H9 (cell line): ENCODE measurements at places on chromosomes 6 and 20. TPM values are rescaled to one million over a fixed set of nuclear protein-coding genes. Genes with fewer than 3 reads are reported as not detected.
A peak's percentile ranks its signal among the peaks of the same experiment; 100 is the strongest.

DNA sequence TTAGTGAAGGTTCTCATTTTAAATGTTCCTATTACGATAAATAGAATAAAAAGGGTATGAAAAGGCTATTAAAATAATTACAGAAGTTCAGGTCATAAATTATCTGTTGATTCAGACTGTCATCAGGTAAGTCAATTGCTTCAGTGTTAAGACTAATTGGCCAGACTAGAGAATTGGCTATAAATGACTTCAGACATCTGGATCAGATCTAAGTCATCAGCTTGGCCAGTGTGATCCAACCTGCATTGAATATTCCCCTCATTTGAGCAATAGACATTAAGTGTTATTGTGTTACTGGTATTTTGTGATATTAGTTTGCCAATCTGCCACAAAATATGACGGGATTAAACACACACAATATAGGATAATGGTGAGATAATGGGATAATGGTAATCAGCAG lies 377.6 kb upstream of the CITED2 start:
- DNase-seq = no peak

DNA sequence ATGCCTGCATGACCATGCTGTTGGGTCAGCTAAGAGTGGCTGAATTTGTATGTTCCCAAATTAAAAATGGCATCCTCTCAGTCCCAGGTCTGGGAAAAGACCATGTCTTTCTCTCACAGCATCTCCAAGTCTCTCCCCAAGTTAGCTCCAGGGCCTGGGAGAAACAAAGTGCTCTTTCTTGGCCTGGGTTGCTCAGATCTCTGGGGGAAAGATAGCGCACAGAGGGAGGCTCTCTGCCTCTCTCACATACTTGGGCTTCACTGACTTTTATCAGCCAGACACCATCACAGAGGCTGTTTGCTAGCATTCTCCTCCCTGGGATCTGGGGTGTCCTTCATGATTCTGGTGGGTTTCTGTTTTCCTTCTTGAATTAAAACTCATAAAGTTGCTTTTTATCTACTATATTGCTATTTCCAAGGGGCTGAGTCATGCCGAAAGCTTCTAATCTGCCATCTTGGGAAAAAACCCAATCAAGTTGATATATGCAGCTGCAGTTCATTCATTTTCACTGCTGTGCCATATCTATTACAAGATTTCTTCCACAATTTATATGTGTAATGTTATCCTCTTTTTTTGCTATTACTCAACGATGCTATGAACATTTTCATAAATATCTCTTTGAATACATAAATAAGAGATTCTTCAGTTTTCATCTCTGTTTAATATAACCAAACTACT lies 190.2 kb downstream of the MOXD1 start:
- DNase-seq = no peak

DNA sequence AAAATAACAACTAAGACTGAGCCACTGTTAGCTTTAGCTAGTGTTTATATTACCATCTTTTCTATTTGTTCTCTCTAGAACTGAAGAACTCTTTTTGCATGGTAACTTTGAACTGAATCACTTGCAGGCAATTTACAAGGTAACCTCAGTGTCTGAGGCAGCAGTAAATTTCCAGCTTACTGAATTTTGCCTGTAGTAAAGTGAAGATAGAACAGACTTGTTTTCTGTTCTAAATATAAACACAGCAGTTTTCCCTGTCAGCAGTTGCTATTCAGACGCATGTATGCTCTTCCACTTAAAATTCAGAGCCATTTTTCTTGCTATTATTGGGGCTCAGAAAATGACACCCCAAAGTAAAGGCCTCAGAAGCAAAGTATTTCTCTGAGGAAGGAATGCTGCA lies 974.0 kb upstream of the GJE1 start:
- no peak for DNase-seq

DNA sequence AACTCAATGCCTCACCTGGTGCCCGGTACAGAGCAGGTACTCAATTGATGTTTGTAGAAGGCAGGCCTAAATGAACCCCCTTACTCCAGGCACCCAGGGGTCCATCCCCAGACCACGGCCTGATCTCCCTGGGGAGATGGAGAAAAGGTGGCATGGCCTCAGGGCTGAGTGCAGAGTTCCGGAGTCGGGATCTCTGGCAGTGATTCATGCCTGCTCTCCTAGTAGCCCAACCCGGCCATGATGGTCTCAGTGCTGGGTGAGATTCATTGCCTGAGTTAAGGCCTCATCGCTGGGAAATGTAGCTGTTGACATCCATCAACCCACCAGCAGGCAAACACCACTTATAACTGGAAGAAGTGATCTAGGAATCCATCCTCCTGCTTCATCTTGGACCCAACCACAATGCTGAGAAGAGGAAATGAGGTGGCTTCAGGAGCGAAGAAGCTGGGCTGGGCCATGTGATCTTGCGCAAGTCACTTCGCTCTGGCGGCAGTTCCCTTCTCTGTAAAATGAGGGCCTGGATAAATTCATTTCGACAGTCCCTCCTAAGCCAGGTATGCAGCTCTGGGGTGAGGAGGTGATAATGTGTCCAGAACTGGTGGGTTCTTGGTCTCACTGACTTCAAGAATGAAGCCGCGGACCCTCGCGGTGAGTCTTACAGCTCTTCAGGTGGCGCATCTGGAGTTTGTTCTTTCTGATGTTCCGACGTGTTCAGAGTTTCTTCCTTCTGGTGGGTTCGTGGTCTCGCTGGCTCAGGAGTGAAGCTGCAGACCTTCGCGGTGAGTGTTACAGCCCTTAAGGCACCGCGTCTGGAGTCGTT lies 24.7 kb downstream of the ETV7 start:
- DNase-seq = no peak

The ZNF831 gene
- not detected in 2 replicates for total RNA-seq

DNA sequence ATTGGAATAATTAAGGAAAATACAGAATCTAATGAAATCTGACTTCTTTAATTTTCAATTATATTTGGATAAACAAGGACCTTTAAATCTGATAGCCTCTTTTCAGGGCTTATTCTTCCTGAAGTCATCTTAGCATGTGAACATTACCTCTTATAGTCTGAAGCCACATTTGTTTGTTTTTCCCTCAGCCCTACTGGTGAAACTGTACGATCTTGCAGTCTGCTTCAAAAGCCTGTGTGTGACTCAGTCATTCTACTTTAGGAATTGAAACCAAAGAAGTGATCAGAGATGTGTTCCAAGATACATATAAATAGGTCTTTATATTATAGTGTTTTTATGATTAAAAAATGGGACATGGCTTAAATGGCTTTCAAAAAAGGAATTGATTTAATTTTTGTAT lies 67.5 kb downstream of the MACROD2 start:
- DNase-seq = no peak

DNA sequence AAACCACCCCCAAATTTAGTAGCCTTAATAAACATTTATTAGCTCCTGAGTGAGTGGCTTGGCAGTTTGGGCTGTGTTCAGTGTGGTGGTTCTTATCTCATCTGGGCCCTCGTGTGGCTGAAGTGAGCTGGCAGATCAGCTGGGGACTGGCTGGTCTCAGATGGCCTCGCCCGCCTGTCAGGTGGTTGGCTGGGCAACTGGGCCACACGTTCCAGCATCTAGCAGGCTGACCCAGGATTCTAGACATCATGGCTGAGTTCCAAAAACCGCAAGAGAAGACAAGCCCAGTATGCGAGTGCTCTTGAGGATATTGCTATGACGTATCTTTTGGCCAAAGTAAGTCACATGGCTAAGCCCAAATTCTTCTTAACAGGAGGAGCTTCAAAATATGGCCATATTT lies 28.9 kb downstream of the EIF2S2 start:
- no peak for DNase-seq

DNA sequence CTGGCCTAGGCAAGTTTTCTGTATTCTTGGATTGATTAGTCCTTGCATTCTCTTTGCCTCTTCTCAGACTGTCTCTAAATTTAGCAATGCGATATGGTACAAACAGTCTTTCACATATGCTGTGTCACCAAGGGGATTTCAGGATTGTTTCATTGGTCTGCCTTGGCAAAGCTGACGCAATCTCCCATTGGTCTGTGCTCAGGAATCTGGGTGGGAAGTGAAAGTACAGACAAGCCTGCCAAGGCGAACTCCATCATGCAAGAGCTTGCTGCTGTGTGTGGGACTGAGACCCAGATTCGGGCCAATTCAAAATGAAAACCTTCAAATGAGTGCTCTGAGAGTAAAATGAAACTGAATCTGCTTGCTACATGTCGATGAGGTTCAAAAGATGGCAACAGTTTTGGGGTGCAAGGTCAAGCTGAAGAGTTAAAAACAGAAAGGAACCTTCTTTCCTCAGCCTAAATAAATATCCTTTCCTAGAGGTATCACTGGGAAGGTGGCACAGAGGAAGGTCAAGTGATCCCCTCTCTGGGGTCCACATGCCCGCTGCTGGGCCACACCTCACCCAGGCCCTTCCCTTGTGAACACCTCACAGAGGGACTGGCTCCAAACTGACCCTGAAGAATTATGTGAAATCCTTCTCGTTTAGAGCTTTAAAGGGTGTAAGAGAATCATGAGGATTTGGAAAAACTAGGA lies 198.8 kb upstream of the PREP start:
- DNase-seq = no peak

DNA sequence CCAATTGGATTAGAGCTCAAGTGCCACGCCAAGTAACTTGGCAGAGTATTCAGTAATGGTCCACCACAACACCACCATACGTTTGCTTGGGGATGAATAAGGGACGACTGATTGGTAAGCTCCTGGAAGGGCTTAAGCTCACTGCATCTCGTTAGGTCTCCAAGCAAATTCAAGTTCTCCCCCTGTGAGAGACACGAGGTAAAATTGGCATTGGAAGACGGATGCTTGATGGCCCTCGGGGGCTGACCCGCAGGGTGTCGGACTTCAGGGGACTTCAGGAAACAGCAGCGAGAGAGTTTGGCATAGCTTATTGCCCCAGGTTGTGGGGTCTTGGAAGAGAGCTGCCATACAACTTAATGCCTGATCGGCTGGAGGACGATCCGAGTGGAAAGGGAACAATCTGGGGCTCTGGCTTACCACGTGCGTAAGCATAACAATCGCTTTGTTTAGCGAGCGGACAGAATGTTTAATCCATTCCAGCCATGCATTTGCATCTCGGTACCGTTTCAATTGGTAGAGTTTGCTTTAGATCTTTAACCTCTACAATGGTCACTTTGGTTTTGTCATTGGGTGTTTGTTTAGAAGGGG lies 4.8 kb upstream of the ZNFX1 start:
- DNase-seq = no peak

DNA sequence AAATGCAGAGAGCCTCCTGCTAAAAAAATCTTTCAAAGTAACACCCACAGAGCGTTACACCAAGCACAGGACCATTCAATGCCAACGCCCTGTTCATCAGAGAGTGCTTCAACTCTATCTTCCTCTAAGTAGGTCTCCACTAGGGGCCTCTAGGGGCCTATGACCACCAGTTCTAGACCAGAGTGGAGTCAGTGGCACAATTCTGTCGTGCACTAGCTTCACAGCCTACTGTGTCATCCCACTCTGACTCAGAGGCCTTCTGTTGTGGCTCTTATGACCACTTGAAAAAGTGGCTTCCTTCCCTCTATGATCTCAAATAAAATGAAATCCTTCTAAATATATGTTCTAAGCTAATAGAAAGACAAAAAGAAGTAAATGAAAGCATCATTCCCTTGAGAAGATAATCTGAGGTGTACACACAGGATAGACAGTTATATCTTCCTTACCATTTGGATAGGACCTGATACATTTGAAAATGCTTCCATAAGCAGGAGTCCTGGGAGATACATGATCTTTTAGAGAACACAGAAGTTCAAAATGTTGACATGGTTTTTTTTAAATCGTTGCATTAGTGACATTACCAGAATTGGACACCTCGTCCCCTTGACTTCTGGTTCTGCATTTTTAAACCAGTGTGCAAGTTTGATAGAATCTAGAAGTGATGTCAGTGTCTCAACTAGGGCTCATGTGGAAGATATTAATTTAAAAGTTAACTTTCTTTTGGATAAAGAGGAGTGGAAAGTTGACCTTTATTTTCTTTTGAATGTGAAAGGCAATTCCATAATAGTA lies 151.9 kb downstream of the SH3BGRL2 start:
- no peak for DNase-seq

The OR12D3 gene
- total RNA-seq = not detected in 2 replicates

- DNase-seq = no peak
Measured at GRCh38 chr20:9926476-9926875, 87.6 kb upstream of the PAK5 start.

- DNase-seq = no peak
Measured at GRCh38 chr6:30327232-30327746, 562 bp downstream of the TRIM39 start.

- no peak for DNase-seq
Measured at GRCh38 chr6:107421696-107422256, 37.6 kb downstream of the PDSS2 start.

The KHDRBS2 gene
- 2.7 and 3.0 TPM in 2 replicates for total RNA-seq

The TBCC gene
- 25.6 and 30.2 TPM in 2 replicates for total RNA-seq

- DNase-seq = no peak
Measured at GRCh38 chr6:46502486-46503119, 11.4 kb upstream of the RCAN2 start.

GRCh38 chr6:147691446-147691845 lies 183.0 kb downstream of the SAMD5 start:
- DNase-seq = no peak

- DNase-seq = no peak
Measured at GRCh38 chr20:34410336-34410735, 47.3 kb downstream of the ITCH start.

- DNase-seq = no peak
Measured at GRCh38 chr20:56788671-56789610, 159.8 kb downstream of the TFAP2C start.

The KIF6 gene
- 0.63 and 0.88 TPM in 2 replicates for total RNA-seq

DNA sequence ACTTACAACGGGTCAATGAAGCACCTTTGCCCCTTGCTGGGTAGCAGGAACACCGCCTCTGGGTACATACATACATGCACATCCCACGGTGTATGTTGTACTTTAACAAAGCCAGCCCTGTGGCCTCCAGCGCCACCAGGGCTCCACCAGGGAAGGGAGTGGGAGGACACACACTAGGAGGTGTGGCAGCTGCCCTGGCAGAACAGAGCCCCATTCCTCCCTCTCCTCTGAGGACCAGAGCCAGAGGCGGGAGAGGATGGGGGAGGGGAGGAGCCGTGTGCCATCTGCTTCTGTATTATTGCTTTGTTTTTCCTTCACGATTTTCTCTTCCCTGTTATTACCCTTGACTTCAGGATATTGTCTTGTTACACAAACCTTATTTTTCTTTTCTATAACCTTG lies 105.8 kb upstream of the TRAF3IP2 start:
- DNase-seq = no peak

The AAR2 gene
- total RNA-seq = 36.9 and 37.8 TPM in 2 replicates

The DYNLRB1 gene
- total RNA-seq = 200 and 209 TPM in 2 replicates

The POLR1C gene
- 75.8 and 76.6 TPM in 2 replicates for total RNA-seq

The METTL24 gene
- 0.35 and 0.61 TPM in 2 replicates for total RNA-seq

DNA sequence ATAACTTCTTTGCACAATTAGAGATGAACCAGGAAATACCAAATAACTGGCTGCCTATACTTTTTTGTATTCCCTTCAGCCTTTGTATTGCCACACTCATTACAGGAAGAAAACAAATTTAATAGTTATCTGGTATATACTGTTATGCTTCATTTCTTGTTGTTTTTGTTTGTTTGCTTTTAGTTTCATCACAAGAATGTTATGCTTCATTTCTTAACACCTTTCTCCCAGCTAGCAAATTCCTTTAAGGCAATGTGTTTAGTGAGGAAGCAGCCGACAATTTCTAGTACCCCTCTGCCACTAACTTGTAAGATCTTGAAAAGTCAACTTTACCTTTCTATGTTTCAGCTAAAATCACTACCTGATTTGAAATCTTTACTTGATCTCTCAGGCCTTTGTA lies 1.4 kb downstream of the NCOA6 start:
- no peak for DNase-seq

GRCh38 chr6:151761851-151762250 lies 45.6 kb upstream of the ESR1 start:
- no peak for DNase-seq

The SLC22A16 gene
- not detected in 2 replicates for total RNA-seq

- DNase-seq = peak; percentile 54
Measured at GRCh38 chr20:24469894-24470745, 691 bp downstream of the SYNDIG1 start.

The PRDM1 gene
- 2.3 and 2.9 TPM in 2 replicates for total RNA-seq

The TMEM244 gene
- not detected in 2 replicates for total RNA-seq
